AG10803 (cell line): ENCODE measurements at places on chromosomes 12 and 14.

GRCh38 chr14:34174973-34175372 lies 224.1 kb upstream of the EGLN3 start:
- DNase-seq = no peak

DNA sequence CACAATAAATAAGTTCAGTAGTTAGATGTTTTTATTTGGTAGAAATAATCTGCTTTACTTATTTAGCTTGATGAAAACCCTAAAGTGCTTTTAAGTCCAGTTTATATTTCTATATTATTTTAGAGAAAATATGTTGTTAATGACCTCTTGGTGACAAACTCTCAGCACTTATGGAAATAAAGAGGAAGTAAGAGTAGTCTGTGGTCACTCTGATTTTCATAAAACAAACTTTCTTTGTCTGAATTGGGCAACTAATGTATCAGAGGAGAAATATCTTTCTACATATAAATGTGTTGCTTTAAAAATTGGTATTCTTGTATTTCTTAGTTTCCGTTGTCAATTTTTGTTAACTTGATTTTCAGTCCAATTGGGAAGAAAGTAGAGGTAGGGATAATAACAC lies 878.9 kb upstream of the SEL1L start:
- no peak for DNase-seq

GRCh38 chr14:90428676-90429075 lies 31.8 kb downstream of the CALM1 start:
- DNase-seq = no peak

DNA sequence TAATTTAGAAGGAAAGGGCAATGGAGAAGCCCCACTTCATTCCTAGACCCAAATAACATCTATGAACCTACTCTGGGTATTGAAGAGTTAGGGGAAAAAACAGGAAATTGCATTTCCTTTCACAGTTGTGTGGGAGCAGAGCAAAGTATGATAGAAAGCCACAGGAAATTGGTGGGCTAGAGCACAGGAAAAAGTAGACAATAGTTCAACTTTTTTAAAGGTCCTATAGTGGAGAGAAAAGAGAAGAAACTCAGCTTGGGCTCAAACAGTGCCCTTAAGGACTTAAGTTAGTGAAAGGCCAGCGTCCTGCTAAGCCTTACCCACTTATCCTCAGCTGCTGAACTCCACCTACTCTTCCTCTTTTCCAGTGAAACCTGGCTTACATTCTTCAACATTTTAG lies 258.1 kb downstream of the DPY19L2 start:
- DNase-seq = no peak

DNA sequence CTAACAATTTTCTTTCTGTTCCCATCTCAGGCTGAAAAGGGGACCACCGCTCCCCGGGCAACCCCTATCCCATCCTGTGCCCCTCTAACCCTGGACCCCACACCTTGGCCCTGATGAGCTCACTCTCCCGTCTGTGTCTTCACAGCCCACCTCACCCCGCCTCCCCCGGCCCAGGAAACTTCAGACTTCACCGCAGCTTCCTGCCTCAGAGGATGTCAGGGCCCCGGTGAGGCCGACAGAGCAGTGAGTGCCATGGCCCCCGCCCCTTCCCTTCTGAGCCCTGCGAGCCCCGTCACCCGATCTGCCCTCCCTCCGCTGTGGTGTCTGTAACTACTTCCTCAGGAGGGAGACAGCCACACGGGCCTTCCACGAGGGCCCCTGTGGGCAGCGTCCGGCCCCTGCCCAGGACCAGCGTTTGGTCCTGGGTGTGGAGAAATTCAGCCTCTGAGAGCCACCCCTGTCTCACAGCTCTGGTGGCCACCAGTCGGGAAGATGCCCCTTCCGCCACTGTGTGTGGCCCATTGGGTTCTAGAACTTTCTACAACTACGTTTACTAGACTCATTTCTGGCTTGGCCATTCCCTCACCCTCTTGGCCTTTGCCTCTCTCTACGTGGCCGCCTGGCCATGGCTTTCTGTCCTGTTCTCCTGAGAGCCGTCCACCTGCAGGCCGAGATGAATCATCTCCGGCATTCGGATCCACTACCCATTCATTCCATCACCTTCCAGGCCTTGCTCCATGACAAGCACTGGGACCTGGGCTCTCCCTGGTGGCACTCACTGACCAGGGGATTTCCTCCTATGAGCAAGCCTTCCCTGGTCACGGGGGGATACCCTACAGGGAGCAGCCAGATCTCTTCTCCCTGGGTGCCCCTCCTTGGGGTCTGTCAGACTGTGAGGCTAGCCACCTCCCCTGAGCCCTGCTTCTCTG lies 3.4 kb downstream of the RHOF start:
- no peak for DNase-seq

- no peak for DNase-seq
These were observed 132.0 kb upstream of the CCND2 start for GRCh38 chr12:4141348-4142270.

GRCh38 chr12:102120564-102120873 lies 536 bp downstream of the PARPBP start:
- DNase-seq = no peak

- no peak for DNase-seq
These were observed 6.6 kb downstream of the GPR84 start for GRCh38 chr12:54357506-54358190.

DNA sequence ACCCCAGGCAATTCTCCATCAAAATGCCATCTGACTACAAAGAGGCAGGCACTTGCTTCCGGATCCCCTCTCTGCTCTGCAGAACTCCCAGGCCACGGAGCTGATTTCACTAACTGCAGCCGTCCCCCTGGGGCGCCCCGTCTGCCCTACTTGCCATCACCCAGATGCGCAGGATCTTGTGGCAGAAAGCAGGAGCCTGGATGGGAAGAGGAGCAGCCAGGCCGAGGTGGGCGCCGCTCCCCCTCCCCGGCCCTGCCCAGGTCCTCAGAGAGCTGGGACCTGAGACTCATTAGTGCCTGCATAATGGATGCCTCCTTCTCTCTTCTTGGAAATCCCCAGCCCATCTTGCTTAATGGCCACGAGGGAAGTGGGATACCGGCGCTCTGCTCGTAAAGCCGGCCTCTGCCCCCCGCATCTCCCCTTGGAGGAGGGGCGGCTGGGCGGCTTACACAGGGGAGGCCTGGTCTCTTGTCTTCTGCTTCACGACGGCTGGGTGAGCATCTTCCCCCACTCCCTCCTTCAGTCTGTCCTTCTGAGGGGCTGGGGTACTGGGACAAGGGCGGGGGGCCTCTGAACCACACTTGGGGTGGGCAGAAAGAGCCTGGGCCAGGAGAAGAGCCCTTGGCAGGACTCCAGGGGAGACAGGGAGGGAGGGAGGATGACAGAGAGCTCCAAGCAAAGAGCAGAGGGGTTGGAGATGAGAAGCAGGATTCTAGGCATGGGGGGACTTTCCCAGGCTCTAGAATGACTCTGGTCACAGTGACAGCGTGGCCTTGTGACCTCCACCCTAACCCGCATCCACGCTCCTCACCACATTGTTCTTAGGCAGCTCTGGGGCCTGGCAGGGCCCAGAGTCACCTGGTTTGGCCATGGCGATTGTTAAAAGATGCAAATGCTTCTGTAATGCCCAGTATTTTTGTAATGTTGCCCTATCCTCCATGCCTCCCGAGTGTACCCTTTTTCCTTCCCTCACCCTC lies 19.4 kb upstream of the EML1 start:
- DNase-seq = no peak

- DNase-seq = no peak
These were observed 811.4 kb upstream of the TMEM132C start for GRCh38 chr12:127455347-127456265.
